ENCODE measurements at places on chromosomes 3 and 15. TPM values are rescaled to one million over a fixed set of nuclear protein-coding genes. Genes with fewer than 3 reads are reported as not detected.
A peak's percentile ranks its signal among the peaks of the same experiment; 100 is the strongest.

- H3K4me3 ChIP-seq = no peak overlapping the region
- no peaks in the 10 kb centered on the region for H3K4me1 ChIP-seq
- no peak overlapping the region for H3K27ac ChIP-seq
- no peaks in the 10 kb centered on the region for H3K27me3 ChIP-seq
- H3K36me3 ChIP-seq = no peaks in the 10 kb centered on the region
Observed at GRCh38 chr3:37137516-37137915, 36.9 kb downstream of the LRRFIP2 start.

- H3K27me3 ChIP-seq = no peaks in the 10 kb centered on the region
- H3K36me3 ChIP-seq = no peaks in the 10 kb centered on the region
- no peaks in the 10 kb centered on the region for H3K4me1 ChIP-seq
- no peak for DNase-seq
- H3K27ac ChIP-seq = no peak overlapping the region
Observed at GRCh38 chr3:114974387-114974786, 172.7 kb downstream of the ZBTB20 start.

- H3K4me3 ChIP-seq = no peak overlapping the region
- H3K36me3 ChIP-seq = no peaks in the 10 kb centered on the region
- H3K27me3 ChIP-seq = no peaks in the 10 kb centered on the region
- H3K4me1 ChIP-seq = no peaks in the 10 kb centered on the region
- H3K27ac ChIP-seq = no peak overlapping the region
Observed at GRCh38 chr3:15606434-15606891, 4.9 kb downstream of the BTD start.

DNA sequence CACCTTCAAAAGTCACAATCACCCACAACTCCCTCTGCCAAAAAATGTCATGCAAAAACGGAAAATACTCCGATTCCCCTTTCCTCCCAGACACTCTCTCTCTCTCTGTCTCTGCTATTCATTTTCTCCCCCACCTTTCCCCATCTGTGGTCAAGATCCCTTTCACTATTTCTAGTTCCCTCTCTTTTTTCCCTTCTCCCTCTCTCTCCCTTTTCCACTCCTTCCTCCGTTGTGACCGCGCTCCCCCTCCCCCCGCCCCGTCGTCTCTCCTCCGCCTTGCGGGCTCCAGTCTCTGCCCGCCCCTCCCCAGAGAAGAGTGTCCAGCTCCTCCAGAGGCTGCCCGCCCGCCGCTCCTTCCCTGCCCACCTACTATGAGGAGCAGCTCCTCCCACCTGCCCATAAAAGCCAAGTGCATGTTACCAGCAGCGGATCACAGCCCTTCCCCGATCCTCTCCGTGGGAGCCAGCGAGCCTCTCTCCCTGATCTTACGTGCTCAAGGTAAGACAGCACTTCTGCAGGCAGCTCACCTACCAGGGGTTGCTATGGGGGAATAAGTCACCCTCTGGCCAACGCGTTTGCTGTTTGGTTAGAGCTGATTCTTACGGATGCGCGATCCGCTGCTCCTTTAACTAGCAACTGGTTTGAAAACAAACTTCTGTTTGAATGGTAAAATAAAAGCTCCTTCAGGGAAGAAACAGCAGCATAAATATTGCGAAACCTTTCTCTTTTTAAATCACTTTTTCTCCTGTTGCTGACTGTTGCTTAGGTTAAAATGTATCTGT is at the start of gene COL8A1:
COL8A1 (plus strand) TSS at position 428 of the 782 bp plus-strand sequence. CDS start 152,089 bp downstream, outside the sequence.
- peak; percentile 8 for DNase-seq
- H3K27ac ChIP-seq = peak within 1 kb of the TSS; percentile 49
- H3K4me1 ChIP-seq = no peaks in the 10 kb centered on the region
- H3K4me3 ChIP-seq = peak within 1 kb of the TSS; percentile 27
- no peaks in the 10 kb centered on the region for H3K27me3 ChIP-seq
- H3K36me3 ChIP-seq = no peaks in the 10 kb centered on the region

GRCh38 chr3:71636482-71636881 is 53.0 kb upstream of the FOXP1 start:
- H3K27me3 ChIP-seq = no peaks in the 10 kb centered on the region
- no peaks in the 10 kb centered on the region for H3K36me3 ChIP-seq
- no peaks in the 10 kb centered on the region for H3K4me1 ChIP-seq
- no peak overlapping the region for H3K4me3 ChIP-seq

DNA sequence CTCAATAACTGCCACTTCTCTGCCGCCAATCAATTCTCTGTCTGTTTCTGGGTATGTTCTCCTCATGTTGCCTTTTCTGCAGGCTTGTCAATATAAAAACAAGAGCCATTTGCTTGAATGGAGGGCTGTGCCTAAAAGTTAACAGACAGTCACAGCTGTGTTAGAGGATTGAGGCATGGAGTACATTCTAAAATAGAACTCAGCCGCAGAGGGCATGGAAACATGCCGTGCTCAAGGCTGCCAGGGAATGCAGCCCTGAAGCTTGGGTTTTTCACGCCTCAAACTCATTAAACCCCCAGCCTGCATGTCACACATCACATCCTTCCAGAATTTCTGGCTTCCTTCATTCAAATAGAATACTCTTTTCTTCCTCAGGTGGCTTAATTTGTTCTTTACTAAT is 166.6 kb downstream of the TPRG1 start:
- no peak for DNase-seq
- no peak overlapping the region for H3K4me3 ChIP-seq
- H3K27ac ChIP-seq = no peak overlapping the region

SPESP1 gene
- 14.3 TPM for total RNA-seq

DNA sequence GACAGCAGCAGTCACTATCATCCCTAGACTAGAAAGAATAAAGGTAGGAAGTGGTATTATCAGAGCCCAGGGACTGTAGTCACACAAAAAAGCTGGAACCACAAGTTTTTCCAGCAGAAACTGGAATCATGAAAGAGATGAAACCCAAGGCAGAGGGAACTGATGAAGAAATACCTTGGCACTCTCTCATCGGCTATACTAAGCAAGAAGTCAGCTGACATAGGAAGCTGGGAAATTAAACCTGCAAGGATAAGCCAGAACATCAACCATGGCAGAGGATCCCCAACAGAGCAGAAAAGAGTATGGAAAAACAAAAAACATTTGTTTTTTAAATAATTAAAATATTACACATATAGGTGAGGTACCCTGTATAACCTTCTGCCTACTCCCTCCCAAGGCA is 86.5 kb downstream of the AQR start:
- no peak for DNase-seq
- H3K36me3 ChIP-seq = no peaks in the 10 kb centered on the region
- H3K27me3 ChIP-seq = no peaks in the 10 kb centered on the region
- H3K27ac ChIP-seq = no peak overlapping the region
- H3K4me3 ChIP-seq = no peak overlapping the region
- no peaks in the 10 kb centered on the region for H3K4me1 ChIP-seq

- no peaks in the 10 kb centered on the region for H3K36me3 ChIP-seq
- H3K4me3 ChIP-seq = no peak overlapping the region
- H3K27me3 ChIP-seq = no peaks in the 10 kb centered on the region
- H3K4me1 ChIP-seq = no peaks in the 10 kb centered on the region
- no peak for DNase-seq
Observed at GRCh38 chr3:72568083-72568482, 280.2 kb downstream of the SHQ1 start.

GRCh38 chr3:15241341-15241740 is 35.3 kb downstream of the CAPN7 start:
- no peak overlapping the region for H3K4me3 ChIP-seq
- no peaks in the 10 kb centered on the region for H3K4me1 ChIP-seq
- no peaks in the 10 kb centered on the region for H3K36me3 ChIP-seq

CKMT1A gene
- total RNA-seq = 4.8 TPM

- no peaks in the 10 kb centered on the region for H3K27me3 ChIP-seq
- H3K27ac ChIP-seq = peak overlapping the region; percentile 67
- H3K36me3 ChIP-seq = no peaks in the 10 kb centered on the region
- H3K4me1 ChIP-seq = peaks cover 4% of the 10 kb centered on the region
Observed at GRCh38 chr15:72970933-72971760, 81.1 kb upstream of the NEO1 start.

GRCh38 chr3:74009961-74010844 is 385.5 kb upstream of the PDZRN3 start:
- H3K27ac ChIP-seq = no peak overlapping the region
- H3K36me3 ChIP-seq = no peaks in the 10 kb centered on the region
- no peaks in the 10 kb centered on the region for H3K27me3 ChIP-seq
- no peaks in the 10 kb centered on the region for H3K4me1 ChIP-seq

DNA sequence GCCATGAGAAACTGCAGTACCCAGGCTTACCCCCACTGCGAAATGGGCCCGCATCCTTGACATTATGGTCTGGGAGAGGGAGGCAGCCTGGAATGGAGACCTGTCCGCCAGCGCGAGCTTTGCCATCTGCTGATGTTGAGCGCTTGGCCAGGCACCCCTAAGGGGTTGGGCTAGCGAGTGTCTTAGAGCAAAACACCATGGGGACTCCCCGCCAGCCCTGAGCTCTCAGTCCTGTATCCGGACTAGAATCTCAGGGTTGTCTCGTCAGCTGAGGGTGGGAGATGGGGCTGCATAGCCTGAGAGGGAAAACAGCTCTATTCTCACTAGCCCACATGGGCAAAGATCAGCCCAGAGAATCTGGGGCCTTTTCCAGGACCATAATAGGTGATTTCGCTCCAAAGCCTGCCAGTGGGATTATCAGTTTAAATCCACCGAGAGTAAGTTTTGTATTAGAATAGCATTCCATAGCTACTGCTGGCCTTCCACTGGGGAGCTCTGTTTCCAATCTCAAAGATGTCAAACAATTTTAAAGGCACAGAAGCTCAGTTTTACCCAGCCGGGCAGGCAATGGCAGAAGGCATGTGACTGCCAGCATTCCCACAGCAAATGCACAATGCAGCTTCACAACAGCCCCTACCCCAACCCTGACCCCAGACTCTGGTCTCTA is 167.5 kb upstream of the TPM1 start:
- H3K4me3 ChIP-seq = no peak overlapping the region
- no peaks in the 10 kb centered on the region for H3K4me1 ChIP-seq
- H3K36me3 ChIP-seq = no peaks in the 10 kb centered on the region
- H3K27me3 ChIP-seq = no peaks in the 10 kb centered on the region
- DNase-seq = no peak

- H3K27ac ChIP-seq = no peak overlapping the region
- no peak for DNase-seq
- no peaks in the 10 kb centered on the region for H3K27me3 ChIP-seq
- H3K4me3 ChIP-seq = no peak overlapping the region
Observed at GRCh38 chr3:115835946-115836345, 212.6 kb downstream of the GAP43 start.

ATP13A5 gene
- total RNA-seq = not detected

DNA sequence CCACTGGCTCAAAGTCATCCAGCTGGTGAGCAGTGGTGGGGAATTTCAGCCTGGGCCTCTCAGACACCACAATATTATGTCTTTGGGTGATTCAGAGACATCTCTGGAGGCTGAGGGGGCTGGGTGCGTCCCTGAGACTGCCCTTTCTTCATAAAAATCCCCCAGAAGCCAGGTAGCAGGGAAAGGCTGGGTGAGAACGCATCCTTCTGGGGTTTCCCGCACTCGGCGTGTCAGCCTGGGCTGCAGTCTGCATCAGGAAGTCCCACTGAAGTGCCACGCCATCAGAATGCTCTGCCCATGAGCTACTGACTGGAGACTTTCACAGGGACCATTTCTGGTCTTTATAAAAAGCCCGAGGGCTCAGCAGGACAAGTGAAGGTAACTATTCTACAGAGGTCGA is 148.8 kb upstream of the SLC6A11 start:
- no peaks in the 10 kb centered on the region for H3K4me1 ChIP-seq
- DNase-seq = no peak
- no peak overlapping the region for H3K4me3 ChIP-seq
- H3K27ac ChIP-seq = no peak overlapping the region
- peaks cover 19% of the 10 kb centered on the region for H3K27me3 ChIP-seq

DNA sequence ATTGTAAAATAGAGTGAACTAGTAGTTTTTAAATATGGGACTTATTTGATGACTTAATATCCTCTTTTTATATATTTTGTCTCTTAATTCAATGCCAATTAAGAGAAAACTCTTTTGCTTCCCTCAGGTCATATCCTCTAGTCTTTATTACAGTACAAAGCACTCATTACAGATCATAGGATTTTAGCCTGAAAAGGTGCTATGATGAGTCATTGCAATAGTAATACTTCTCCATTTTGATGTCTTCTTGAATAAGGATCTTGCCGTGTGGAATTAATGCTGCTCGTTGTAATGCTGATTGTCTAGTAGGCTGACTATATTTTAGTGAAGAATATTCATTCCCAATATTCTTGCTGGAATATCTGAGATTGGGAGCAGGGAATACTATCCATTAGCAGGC is 612.2 kb upstream of the GOLIM4 start:
- no peak overlapping the region for H3K27ac ChIP-seq
- no peak overlapping the region for H3K4me3 ChIP-seq
- H3K36me3 ChIP-seq = no peaks in the 10 kb centered on the region
- no peak for DNase-seq

CSPG5 gene
- total RNA-seq = 0.14 TPM

DNA sequence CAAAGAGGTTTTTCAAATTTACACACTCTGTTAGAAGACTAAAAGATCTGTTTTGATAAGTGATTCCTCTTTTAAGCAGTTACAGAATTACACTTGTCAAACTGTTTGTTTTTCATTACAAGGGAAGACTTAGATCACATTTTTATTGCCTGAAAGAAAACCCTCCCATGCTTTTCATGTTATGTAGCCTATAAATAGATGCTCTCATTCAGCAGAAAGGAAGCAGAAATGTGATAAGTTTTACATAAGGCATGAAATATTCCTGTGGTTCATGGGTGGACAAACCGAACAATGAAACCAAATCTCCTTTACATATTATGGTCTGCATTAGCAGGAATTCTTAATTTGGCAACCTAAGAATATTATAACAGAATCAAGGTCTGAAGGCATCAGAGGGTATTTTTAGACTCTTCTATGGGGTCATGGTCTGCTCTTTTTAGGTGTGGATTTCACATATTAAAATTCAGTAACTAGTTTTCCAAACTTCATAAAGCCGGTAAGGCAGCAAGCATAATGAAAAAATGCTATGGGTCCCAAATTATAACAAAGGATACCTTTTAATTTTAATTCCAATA is 37.3 kb upstream of the FXR1 start:
- H3K4me1 ChIP-seq = no peaks in the 10 kb centered on the region
- H3K36me3 ChIP-seq = no peaks in the 10 kb centered on the region
- no peak overlapping the region for H3K27ac ChIP-seq
- H3K4me3 ChIP-seq = no peak overlapping the region

LIPH gene
- total RNA-seq = 19.6 TPM

DNA sequence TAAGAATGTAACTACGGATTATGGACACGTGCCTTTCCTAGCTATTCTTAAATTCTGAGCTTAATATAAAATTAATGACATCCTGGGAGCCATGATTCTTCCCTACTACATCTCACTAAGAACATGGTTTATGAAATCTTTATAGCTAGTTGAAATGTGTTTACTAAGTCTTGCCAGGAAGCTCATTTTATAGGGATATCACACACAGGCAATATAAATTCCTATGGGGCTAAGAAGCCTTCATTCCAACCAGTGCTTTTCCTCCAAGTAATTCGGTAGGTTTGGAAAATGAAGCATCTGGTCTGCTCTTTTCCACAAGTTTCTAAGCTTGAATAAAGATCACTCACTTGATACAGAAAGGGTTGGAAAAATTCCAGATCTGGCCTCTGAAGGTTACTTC is 802.6 kb downstream of the FHIT start:
- no peaks in the 10 kb centered on the region for H3K36me3 ChIP-seq
- no peak overlapping the region for H3K27ac ChIP-seq
- no peak for DNase-seq
- no peak overlapping the region for H3K4me3 ChIP-seq

KLHL40 gene
- total RNA-seq = 2.9 TPM

NR1I2 gene
- not detected for total RNA-seq

All from prostate gland (tissue), 2 donors.